T-helper 2 cell treated with Interferon-gamma antibody and Interleukin-4, amounts not matched to agents 5 μg/mL and 100 μg/mL, for 36 hours (primary cell): ENCODE measurements at places on chromosomes 2 and 18.

GRCh38 chr2:237309011-237309410 lies 105.0 kb downstream of the COL6A3 start:
- no peaks in the 10 kb centered on the region for H3K4me1 ChIP-seq
- no peaks in the 10 kb centered on the region for H3K36me3 ChIP-seq
- no peak overlapping the region for H3K4me3 ChIP-seq
- DNase-seq: no peak

DNA sequence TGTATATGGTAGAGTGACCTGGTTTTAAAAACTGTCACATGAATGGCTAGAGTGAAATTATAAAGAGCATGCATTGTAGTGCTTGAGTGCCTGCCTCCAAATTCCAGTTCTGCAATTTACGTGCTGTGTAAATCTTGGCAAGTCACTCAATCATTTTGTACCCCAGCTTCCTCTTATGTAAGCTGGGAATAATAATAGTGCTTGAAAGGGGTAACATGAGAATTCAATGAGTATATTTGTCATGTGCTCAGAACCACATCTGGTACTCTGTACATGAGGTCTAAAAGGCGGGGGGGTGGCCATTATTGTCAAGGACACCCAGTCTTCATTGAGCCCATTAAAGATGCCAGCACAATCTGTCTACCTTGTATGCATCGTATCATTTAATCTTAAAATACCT lies 214.8 kb downstream of the MC4R start:
- no peaks in the 10 kb centered on the region for H3K27me3 ChIP-seq
- H3K4me1 ChIP-seq: no peaks in the 10 kb centered on the region
- no peaks in the 10 kb centered on the region for H3K36me3 ChIP-seq
- H3K4me3 ChIP-seq: no peak overlapping the region
- H3K27ac ChIP-seq: no peak overlapping the region
- DNase-seq: no peak

DNA sequence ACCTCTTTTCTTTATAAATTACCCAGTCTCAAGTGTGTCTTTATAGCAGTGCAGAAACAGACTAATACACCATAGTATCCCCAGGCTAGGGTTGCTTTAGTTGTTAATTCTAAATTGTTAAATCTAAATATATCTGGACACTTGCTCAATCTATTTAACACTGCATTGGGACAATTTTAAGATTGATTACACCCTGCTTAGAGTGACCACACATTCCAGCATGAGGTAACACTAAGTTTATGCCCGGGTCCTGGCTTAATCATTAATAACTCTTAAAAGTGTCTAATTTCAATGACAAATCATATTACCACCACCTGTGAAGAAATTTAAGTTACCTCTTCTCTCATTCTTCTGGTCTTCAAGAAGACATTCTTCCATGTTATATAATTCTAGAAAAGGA lies 131.4 kb downstream of the ZNF385B start:
- no peak for DNase-seq
- no peak overlapping the region for H3K27ac ChIP-seq
- H3K36me3 ChIP-seq: no peaks in the 10 kb centered on the region
- H3K4me1 ChIP-seq: no peaks in the 10 kb centered on the region
- H3K27me3 ChIP-seq: no peaks in the 10 kb centered on the region

DNA sequence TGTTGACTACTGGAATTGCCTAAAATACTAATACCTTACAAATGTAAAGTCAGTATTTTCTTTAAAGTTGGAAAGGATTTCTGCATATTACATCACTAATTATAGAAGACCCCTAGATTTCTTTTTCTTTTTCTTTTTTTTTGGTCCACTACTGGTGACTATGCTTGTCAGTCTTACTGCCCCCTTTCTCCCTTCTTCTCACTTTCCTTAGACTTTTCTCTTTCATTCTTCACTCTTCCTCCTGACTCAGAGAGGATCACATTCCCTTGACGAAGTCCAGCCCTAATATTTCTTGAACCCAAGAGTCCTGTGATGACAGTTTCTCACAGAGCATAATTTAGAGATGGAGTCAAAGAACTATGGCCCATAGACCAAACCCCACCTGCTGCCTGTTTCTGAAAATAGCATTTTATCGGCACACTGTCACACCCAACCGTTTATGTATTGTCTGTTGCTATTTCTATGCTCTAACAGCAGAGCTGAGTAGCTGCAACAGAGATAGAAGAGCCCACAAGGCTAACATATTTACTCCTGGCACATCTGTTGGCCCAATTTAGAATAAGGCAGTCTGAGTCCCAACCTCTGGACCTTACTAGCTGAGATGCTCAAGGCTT lies 40.6 kb upstream of the RIOK3 start:
- no peak overlapping the region for H3K27ac ChIP-seq
- H3K4me3 ChIP-seq: no peak overlapping the region
- DNase-seq: no peak

GRCh38 chr2:150097901-150098531 lies 389.5 kb downstream of the RND3 start:
- no peaks in the 10 kb centered on the region for H3K36me3 ChIP-seq
- DNase-seq: no peak
- no peaks in the 10 kb centered on the region for H3K4me1 ChIP-seq
- H3K27me3 ChIP-seq: no peaks in the 10 kb centered on the region
- no peak overlapping the region for H3K27ac ChIP-seq

GRCh38 chr2:109110170-109110569 lies 18.8 kb upstream of the SH3RF3 start:
- no peak for DNase-seq
- peaks cover 4% of the 10 kb centered on the region for H3K27me3 ChIP-seq
- no peaks in the 10 kb centered on the region for H3K36me3 ChIP-seq
- no peak overlapping the region for H3K4me3 ChIP-seq
- no peaks in the 10 kb centered on the region for H3K4me1 ChIP-seq

DNA sequence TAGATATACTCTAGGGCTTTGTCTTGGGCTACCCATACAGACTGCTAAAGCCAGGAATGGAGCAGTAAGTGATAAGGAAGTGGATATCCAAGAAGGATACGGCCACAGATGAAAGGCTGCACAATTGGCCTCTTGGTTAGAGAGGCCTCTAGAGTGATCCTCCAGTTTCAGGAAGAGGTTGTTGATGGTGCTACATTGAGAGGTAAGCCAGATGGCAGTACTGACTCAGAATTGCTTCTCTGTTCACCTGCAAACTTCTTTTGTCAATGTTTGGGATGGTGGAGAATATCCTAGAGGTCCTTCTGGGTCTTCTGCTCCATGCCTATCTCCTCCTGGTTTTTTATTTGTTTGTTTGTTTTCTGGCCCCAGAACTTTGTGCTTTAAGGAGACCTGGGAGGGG lies 226.8 kb upstream of the LRRTM1 start:
- no peaks in the 10 kb centered on the region for H3K36me3 ChIP-seq
- H3K27ac ChIP-seq: no peak overlapping the region
- no peaks in the 10 kb centered on the region for H3K4me1 ChIP-seq
- no peaks in the 10 kb centered on the region for H3K27me3 ChIP-seq
- DNase-seq: no peak

- peaks cover 5% of the 10 kb centered on the region for H3K36me3 ChIP-seq
- H3K4me3 ChIP-seq: peak overlapping the region; percentile 59
- H3K4me1 ChIP-seq: peaks cover 28% of the 10 kb centered on the region
- H3K27me3 ChIP-seq: no peaks in the 10 kb centered on the region
- peak overlapping the region; percentile 83 for H3K27ac ChIP-seq
Observed at GRCh38 chr2:317501-318424, 29.9 kb upstream of the ALKAL2 start.
